ENCODE measurements at places on chromosomes 13 and 19.

DNA sequence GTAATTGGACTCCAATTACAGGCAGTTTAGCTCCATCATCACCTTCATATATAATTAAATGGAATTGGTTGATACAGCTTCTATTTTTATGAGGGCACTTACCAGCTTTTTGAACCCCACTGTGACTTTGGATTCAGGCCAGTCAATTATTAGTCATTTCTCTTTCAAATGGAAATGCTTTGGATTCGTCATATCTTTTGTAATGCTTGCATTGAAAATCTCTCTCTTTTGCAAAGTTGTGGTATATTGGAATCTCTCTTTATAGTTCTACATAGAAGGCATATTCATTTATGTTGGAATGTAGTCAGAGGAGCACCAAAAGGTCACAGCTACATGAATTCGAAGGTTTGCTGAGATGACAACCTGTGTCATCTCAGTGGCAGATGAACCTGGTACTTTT, 1074.3 kb upstream of the SLC10A2 start:
- no peak for DNase-seq
- H3K27me3 ChIP-seq = no peaks in the 10 kb centered on the region
- no peaks in the 10 kb centered on the region for H3K4me1 ChIP-seq
- no peak overlapping the region for H3K4me3 ChIP-seq

GRCh38 chr13:76406243-76406642, 480.0 kb downstream of the KCTD12 start:
- H3K36me3 ChIP-seq = no peaks in the 10 kb centered on the region
- no peaks in the 10 kb centered on the region for H3K4me1 ChIP-seq
- no peak overlapping the region for H3K4me3 ChIP-seq
- DNase-seq = no peak
- H3K27me3 ChIP-seq = no peaks in the 10 kb centered on the region

DNA sequence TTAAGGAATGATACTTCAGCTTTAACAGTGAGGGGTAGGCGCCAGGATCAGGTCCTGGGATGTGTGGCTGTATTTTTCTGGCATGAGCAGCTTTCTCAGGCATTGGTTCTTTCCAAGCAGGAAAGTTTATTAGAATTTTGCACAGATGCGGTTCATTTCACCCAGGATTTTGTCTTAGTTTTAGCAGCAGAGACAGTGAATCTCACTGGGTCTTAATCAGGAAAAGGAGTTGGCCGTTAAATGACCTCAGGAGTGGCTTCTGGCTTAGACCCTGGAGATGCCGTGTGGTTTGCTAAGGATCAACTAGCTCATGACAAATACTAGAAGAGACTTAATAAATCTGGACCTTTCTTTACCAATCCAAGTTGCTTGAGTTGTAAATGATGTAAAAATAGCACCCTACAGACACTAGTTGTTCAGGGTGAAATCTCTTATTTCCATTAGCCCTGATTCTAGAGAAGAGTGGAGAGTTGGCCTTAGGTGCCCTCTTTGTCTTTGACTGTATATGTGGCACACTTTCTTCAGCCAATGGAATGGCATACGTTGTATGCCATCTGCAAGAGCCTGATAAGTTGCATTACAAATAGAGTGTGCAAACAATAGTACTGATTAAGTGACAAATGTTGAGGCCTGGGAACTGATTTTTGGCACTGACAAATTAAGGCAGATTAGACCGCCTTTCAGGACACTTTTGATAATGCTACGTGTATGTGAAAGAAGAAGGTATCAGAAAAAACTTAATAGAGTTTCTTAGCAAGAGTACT, 34.0 kb downstream of the LRCH1 start:
- DNase-seq = no peak
- no peak overlapping the region for H3K27ac ChIP-seq
- no peaks in the 10 kb centered on the region for H3K36me3 ChIP-seq
- H3K4me1 ChIP-seq = peaks cover 6% of the 10 kb centered on the region
- H3K4me3 ChIP-seq = no peak overlapping the region

DNA sequence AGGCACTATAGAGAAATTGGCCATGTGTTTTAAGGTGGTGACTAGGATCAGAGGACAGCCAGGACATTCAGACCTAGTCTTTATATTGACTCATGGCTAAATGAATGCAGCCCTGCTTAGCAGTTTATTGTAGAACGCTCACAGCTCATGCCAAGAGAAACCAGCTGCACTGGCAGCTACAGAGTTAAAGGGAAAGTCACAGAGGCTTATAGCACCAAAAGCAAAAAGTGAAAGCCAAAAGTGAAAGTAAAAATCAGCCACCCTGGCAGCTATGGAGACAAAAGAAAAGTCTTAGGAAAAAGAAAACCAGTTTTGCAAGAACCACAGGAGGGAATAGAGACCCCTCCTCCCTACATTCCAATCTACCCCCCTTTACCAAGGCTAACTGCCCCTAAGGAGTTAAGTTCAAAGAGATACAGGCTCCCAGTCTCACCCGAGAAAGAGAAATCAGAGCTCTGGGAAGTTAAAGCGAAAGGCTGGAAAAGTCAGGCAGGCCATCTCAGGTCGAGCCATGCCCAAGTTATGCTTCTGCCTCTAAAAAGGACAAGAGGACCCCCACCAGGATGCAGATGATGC, 99.0 kb downstream of the ZNF429 start:
- H3K27ac ChIP-seq = peak overlapping the region; percentile 41
- H3K4me1 ChIP-seq = peaks cover 25% of the 10 kb centered on the region
- peak overlapping the region; percentile 51 for H3K4me3 ChIP-seq
- no peak for DNase-seq
- no peaks in the 10 kb centered on the region for H3K36me3 ChIP-seq
- H3K27me3 ChIP-seq = no peaks in the 10 kb centered on the region

GRCh38 chr13:110233951-110234280, 73.0 kb downstream of the COL4A1 start:
- no peak for DNase-seq
- no peaks in the 10 kb centered on the region for H3K27me3 ChIP-seq
- H3K4me3 ChIP-seq = no peak overlapping the region
- H3K4me1 ChIP-seq = peaks cover 32% of the 10 kb centered on the region
- no peaks in the 10 kb centered on the region for H3K36me3 ChIP-seq

DNA sequence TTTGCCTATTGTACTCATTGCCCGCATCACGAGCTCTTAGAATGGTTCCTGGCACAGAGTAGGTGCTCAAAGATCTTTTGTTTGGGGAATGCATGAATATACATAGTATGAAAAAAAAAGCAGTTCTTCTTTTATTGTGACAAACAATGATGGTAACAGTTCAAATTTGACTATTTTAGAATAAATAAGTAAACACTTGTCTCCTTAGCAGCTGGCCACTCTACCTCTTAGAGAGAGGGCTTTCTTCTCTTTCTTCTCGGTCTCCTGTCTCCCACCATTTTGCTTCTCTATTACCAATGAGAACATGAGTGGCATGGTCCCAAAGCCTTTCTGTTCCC, 639 bp upstream of the SLAIN1 start:
- H3K27ac ChIP-seq = peak overlapping the region; percentile 71
- no peak for DNase-seq
- no peaks in the 10 kb centered on the region for H3K4me1 ChIP-seq
- peaks cover 24% of the 10 kb centered on the region for H3K27me3 ChIP-seq
- H3K4me3 ChIP-seq = peak overlapping the region; percentile 58

GRCh38 chr19:23254141-23254910, 4.1 kb upstream of the ZNF724 start:
- no peak for DNase-seq
- H3K4me3 ChIP-seq = no peak overlapping the region

GRCh38 chr19:18730885-18731513, 47.5 kb downstream of the CRTC1 start:
- no peak for DNase-seq
- H3K36me3 ChIP-seq = no peaks in the 10 kb centered on the region
- no peaks in the 10 kb centered on the region for H3K4me1 ChIP-seq
- H3K27me3 ChIP-seq = no peaks in the 10 kb centered on the region

- no peak overlapping the region for H3K27ac ChIP-seq
- peaks cover 49% of the 10 kb centered on the region for H3K4me1 ChIP-seq
- DNase-seq = no peak
- peaks cover 76% of the 10 kb centered on the region for H3K27me3 ChIP-seq
- H3K4me3 ChIP-seq = no peak overlapping the region
These were observed 8.0 kb upstream of the SOX1 start for GRCh38 chr13:112058941-112059340.

DNA sequence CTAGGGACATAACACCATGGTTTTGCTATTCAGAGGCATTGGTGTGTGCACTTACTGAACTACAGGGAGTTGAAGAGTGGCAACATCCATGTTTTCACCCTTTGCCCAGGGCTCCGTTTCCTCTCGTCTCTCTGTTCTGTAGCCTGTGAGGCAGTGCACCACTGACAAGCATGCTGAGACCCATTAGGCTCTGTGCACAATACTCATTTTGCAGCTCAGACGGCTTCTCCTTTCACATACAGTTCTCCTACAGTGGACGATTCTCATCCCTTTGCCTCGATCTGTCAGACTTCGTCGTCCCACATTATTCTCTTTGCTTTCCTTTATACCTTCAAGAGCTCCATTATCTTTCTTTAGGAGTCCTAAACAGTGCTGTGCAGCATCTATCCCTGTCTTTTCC, 403.7 kb downstream of the MYO16 start:
- H3K4me1 ChIP-seq = no peaks in the 10 kb centered on the region
- no peak overlapping the region for H3K4me3 ChIP-seq
- H3K27me3 ChIP-seq = no peaks in the 10 kb centered on the region
- H3K36me3 ChIP-seq = no peaks in the 10 kb centered on the region

DNA sequence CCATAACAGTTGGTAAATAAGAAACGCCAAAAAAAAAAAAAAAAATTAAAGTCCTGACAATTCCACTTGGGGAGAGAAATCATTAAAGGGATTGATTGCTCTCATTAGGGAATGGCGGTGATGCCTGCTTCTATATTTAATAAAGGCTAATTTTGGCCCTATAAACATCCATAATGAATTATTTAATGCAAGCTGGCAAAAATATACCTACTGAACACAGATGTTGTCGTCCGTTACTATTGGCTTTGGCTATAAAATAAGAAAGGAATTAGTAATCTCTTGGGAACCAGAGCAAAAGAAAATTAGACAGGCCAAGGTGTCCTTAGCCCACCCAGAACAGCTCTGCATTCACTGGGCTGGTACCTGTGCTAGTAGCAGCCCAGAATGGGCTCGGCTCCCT, 717.3 kb downstream of the DIAPH3 start:
- H3K27me3 ChIP-seq = no peaks in the 10 kb centered on the region
- DNase-seq = no peak
- no peak overlapping the region for H3K27ac ChIP-seq

DNA sequence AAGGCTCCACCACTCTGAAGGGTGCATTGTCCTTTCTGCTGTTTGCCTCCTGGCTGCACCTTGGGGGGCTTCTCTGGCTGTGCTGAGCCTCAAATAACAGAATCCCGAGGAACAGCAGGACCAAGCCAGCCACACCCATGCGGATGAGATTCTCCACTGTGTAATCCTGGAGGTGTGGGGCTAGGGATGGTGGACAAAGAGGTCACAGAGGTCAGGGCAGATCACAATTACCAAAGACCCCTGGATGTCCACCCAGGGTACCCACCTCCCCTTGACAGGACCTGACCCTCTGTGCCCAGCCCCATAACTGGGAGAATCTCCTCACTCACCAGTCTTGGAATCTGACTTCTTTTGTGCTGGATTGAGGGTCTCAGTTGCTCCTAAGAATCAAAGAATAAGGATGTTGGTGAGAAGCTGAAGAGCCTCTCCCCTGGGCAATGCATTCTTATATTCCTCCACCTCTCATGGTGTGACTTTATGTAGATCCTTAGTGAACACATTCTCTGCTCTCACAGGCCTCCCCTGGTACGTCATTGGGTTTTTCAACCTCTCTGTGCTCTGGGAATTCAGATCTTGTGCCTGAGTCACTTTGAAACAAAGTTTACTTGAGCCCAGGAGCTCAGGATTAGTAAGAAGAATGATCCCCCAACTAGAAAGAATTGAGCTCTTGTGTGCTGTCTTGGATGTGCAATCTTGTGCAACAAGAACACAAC, 5.2 kb downstream of the LILRA4 start:
- no peak for DNase-seq
- H3K4me1 ChIP-seq = no peaks in the 10 kb centered on the region
- no peaks in the 10 kb centered on the region for H3K27me3 ChIP-seq
- H3K4me3 ChIP-seq = no peak overlapping the region

DNA sequence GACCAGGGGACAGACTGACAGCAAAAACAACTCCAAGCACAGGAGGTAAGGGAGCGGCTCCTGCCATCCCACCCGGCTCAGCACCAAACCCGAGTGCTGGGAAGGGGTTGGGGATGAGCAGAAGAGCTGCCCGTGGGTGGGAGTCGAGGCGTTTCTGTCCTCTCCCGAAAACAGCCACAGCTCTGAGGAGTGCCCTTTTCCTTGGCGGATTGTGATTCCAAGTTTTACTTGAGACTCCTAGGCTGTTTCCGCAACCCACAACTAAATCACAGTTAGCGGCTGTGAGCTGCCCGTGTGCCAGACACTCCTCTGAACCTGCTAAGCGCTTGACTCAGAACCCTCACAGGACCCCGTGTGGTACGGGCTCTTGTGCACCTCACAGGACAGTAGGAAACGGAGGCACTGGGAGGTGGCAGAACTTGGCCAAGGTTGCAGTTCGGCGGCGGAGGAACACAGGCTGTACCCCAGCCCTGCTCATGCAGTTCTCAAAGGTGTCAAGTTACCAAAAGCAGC, 21.4 kb downstream of the CFAP97D2 start:
- no peak overlapping the region for H3K4me3 ChIP-seq
- peaks cover 34% of the 10 kb centered on the region for H3K27me3 ChIP-seq
- DNase-seq = no peak
- H3K27ac ChIP-seq = no peak overlapping the region
- no peaks in the 10 kb centered on the region for H3K36me3 ChIP-seq

DNA sequence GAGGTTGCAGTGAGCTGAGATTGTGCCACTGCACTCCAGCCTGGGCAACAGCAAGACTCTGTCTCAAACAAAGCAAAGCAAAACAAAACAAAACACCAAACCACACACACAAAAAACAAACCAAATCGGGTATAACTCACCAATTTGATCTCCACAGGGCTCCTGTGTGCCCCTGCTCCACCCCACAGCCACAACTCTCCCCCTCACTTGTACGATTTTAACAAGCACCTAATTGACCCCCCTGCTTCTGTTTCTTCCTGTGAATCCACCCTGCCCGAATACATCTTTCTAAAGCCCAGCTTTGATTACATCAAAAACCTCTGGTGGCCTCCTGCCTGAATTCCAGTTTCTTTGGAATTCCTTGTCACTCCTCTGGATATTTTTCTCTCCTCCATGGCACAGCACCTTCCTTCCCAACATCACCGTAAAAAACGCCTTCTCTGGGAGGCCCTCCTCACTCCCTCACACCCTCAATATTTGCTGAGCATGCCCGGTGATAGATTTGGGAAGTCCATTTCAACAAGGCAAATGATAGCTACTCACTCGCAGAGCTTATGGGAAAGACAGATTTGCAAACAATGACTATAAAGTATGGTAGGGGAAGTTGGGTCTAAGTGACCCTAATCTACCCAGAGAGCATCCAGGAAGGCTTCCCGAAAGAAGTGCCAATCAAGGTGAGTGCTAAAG, 11.6 kb upstream of the RANBP3 start:
- no peak overlapping the region for H3K4me3 ChIP-seq
- no peaks in the 10 kb centered on the region for H3K27me3 ChIP-seq
- DNase-seq = no peak
- no peak overlapping the region for H3K27ac ChIP-seq
- no peaks in the 10 kb centered on the region for H3K36me3 ChIP-seq

GRCh38 chr19:55173186-55173713, 6.8 kb upstream of the DNAAF3 start:
- H3K36me3 ChIP-seq = no peaks in the 10 kb centered on the region
- peaks cover 19% of the 10 kb centered on the region for H3K4me1 ChIP-seq
- H3K27ac ChIP-seq = no peak overlapping the region
- H3K4me3 ChIP-seq = peak overlapping the region; percentile 63
- H3K27me3 ChIP-seq = peaks cover 6% of the 10 kb centered on the region
